ENCODE measurements at places on chromosomes 12 and 14. TPM values are rescaled to one million over a fixed set of nuclear protein-coding genes. Genes with fewer than 3 reads are reported as not detected.

GRCh38 chr12:113133666-113134065, 1.9 kb downstream of the RASAL1 start:
- H3K27ac ChIP-seq: no peak overlapping the region
- no peaks in the 10 kb centered on the region for H3K36me3 ChIP-seq
- H3K27me3 ChIP-seq: peaks cover 2% of the 10 kb centered on the region
- peaks cover 14% of the 10 kb centered on the region for H3K4me1 ChIP-seq

DNA sequence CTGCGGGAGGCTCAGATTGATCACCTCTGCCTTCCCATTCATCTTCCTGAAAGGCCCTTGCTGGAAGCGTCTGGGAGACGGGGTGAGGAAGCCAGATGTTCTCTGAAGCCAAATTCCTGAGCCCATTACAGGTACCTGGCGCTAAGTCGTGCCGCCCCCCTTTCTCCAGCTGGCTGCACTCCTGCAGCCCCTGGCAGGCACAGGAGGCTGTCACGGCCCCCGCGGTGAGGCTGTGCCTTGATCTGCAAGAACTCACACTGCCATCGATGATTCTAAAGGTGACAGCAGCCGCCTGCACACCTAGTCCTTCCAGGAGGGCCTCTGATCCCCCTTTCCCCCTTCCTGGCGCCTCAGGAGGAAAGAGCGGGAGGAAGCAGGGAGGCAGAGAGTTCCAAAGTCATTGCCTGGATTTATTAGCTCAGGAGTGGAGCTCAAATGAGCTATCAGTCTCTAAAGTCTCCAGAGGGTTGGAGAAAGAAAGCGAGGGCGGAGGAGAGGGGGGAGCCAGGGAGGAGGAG, 106.9 kb downstream of the RFLNA start:
- DNase-seq: no peak
- peaks cover 4% of the 10 kb centered on the region for H3K36me3 ChIP-seq
- no peaks in the 10 kb centered on the region for H3K27me3 ChIP-seq
- H3K4me1 ChIP-seq: peaks cover 3% of the 10 kb centered on the region
- no peak overlapping the region for H3K27ac ChIP-seq

DNA sequence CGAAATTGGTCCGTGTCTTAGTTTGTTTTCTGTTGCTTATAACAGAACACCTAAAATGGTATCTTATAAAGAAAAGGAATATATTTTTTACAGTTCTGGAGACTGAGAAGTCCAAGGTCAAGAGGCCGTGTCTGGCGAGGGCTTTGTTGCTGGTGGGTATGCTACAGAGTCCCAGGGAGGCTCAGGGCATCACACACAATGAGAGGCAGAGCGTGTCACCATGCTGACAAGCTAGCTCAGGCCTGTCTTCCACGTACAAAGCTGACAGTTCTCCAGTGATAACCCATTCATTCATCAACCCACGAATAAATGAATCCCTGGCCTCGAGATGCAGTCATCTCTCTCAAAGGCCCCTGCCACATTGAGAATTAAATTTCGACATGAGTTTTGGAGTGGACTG, 56.7 kb upstream of the AEBP2 start:
- no peaks in the 10 kb centered on the region for H3K36me3 ChIP-seq
- H3K27me3 ChIP-seq: no peaks in the 10 kb centered on the region
- no peak overlapping the region for H3K4me3 ChIP-seq
- DNase-seq: no peak
- H3K4me1 ChIP-seq: no peaks in the 10 kb centered on the region
- H3K27ac ChIP-seq: no peak overlapping the region

GRCh38 chr12:100793182-100793581, 1.4 kb upstream of the ANO4 start:
- no peak overlapping the region for H3K27ac ChIP-seq
- H3K27me3 ChIP-seq: peaks cover 5% of the 10 kb centered on the region
- H3K4me3 ChIP-seq: no peak overlapping the region

FERMT2 gene
- total RNA-seq: 0.23 TPM

Measured in activated naive CD8-positive, alpha-beta T cell treated with anti-CD3 and anti-CD28 coated beads, Interleukin-2, amount 10 ng/mL, durations not matched to agents 7 days and 5 days (primary cell).